Colonic mucosa (tissue), 4 donors: ENCODE measurements at places on chromosomes 2 and 18. TPM values are rescaled to one million over a fixed set of nuclear protein-coding genes. Genes with fewer than 3 reads are reported as not detected.

KCTD1 gene
- 13.3 TPM for total RNA-seq

- peak within 1 kb of the TSS; percentile 72 for H3K27ac ChIP-seq
- peak within 1 kb of the TSS; percentile 52 for H3K4me3 ChIP-seq
- H3K4me1 ChIP-seq = no peaks in the 10 kb centered on the region
- no peaks in the 10 kb centered on the region for H3K36me3 ChIP-seq
Measured at GRCh38 chr2:144519934-144520731, at the start of gene ZEB2. Gene ZEB2 (minus strand): TSS chr2:144520119. CDS start chr2:144517350, 2,769 bp downstream.

DCDC2C gene
- not detected for total RNA-seq

DNA sequence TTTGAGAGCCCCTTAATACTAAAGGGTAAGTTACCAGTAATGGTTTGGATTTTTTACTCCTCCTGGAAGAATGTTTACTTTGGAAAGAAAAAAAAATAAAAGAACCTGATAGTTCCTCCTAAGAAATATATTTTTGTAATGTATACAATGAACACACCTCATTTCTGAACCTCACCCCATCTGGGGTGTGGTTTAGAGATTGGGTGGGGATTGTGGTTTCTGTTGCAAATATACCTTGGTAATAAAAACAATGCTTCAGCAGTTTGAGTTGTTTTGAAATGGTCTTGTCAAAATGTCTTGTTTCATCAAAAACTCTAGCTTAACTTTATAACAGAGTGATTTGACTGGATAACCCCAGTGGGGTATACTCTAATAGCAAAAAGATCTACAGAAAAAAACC lies 448.9 kb upstream of the MEIS1 start:
- no peaks in the 10 kb centered on the region for H3K36me3 ChIP-seq
- peak; percentile 27 for DNase-seq
- no peaks in the 10 kb centered on the region for H3K27me3 ChIP-seq
- H3K4me3 ChIP-seq = no peak overlapping the region
- no peaks in the 10 kb centered on the region for H3K4me1 ChIP-seq

KLHL29 gene
- 2.9 TPM for total RNA-seq

C2orf81 gene
- total RNA-seq = 0.62 TPM
